ENCODE measurements at places on chromosomes 5 and 9.

- DNase-seq: no peak
Observed at GRCh38 chr5:111453747-111454146, 58.6 kb downstream of the STARD4 start.

DNA sequence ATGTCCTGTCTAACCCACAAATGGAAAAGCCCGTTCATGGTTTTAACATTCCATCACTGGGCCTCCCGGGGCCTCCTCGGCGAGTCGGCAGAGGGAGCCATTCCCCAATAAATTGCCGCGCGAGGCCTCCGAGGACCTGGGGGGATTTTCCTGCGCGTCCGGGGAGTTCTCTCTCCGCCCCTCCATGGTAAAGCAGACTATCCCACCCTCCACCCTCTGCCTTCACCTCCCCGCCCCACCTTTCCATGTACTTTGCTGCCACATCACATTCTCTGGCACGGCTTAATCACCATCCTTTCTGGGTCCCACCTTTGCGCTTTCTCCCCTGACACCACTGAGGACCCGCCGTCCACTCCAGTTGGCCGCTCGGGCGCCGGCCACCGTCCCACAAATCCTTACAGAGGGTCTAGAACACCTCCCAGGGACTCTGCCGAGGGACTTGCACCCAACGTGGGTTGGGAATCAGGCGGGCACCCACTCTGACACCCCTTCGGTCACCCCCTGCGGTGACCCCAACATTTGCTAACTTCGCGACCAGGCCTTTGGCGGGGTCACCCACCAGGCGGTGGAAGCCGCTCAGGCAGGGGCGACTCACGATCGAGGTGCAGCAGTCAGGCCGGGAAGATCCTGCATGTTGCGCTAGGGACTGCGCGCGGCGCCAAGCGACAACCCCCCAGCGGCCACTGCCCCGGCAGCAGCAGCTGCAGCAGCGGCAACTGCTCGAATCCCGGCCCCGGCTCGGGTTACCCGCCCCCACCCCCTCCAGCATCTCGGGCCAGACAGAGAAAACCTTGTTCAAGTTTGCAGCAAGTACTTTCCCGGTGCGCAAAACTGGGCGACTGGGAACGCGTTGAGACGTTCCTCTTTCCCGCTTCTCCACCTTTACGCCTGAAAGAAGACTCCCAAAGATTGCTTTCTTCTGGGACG lies at the start of gene MEGF10:
TSS of gene MEGF10 (plus strand) at position 778 of the 927 bp plus-strand sequence. CDS start 40,513 bp downstream, outside the sequence.
- peak; percentile 76 for DNase-seq

DNA sequence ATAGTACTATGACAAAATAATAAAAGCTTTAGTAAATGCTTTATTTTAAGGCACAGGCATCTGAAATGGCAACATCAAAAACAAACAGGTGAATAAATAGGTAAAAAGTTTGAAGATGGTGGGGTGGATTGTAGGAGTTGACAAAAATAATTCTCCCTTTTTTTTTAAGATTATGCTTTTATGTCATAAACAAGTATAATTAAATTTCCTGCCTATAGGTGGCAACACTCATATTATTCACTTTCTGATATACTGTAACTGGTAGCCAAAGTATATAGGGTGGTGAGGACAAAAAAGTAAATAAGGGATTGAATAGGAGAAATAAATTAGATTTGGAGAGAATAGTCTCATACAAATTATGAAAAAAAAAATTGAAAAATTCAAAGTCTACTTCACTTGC lies 120.0 kb upstream of the ACOT12 start:
- DNase-seq: no peak

DNA sequence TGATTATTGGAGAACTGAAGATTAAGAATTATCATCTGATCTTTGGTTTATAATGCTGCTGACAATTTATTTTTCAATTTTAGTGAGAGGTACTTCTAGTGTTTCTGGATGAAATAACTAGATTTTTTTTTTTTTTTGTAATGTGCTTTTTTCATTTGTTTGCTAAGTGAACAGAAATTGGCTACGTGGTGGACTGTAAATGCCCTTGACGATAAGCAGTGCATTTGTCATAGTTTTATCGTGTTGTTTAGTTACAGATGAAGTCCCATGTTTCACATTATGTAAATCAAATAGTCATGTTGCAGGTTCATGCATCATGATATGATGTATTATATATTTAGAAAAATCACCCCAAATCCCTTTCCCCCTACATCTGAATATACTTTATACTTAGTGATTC lies 81.0 kb downstream of the ADAMTS19 start:
- no peak for DNase-seq

GRCh38 chr9:88835038-88835466 lies 156.2 kb upstream of the S1PR3 start:
- no peak for DNase-seq

DNA sequence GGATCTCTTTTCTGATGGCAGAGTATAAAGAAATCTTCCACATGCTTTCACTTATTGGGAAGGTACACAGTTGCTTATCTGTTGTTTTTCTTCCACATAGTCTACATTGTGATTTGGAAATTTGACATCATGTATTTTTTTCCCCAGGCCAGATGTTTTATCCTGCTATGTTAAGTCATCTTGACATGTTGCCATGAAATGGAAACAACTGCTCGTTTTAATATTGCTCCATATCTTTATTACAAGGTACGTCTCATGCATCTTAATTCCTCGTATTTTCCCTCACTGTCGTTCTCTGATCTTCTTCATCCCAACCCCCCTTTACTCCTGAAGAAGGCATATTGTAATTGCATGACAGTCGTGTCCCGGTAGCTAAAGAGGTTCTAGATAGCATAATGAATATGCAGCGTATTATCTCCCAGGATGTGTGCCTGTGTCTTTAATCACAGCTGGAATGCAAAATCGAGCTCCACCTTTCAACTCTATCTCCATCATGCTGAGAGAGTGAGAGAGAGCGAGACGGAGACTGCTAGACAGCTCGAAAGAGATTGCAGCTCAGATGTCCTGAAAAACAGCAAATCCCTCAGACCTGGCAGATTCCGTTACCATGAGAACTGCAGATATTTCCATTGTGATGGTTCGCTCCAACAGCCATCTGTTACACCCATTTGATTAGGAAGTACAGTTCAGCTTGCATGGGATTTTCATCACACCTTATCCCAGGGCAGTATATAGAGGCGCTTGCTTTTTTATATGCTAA lies 281.7 kb downstream of the TMEM38B start:
- DNase-seq: peak; percentile 51

GRCh38 chr5:143562935-143563334 lies 159.4 kb upstream of the NR3C1 start:
- DNase-seq: no peak

- DNase-seq: no peak
Observed at GRCh38 chr9:3804103-3804502, 278.3 kb upstream of the RFX3 start.

DNA sequence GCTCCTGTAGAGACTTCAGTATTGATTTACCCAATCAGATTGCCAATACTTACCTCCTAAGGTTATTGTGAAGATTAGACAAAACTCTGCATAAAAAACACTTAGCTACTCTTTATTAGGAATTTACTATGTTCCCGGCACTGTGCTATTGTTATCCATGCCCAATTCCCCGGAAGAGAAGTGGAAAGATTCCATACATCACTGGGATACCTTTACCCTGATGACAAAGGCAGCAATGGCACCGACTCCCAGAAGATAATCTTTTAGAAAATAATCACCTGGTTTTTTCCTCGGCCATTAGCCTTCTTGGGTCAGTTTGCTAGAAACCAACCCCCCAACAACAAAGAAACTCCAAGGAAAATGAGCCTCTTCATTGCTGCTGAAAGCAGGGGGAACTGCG lies 226.0 kb downstream of the SNX18 start:
- no peak for DNase-seq

- peak; percentile 50 for DNase-seq
Observed at GRCh38 chr9:112348257-112349007, 15.0 kb upstream of the PTBP3 start.

DNA sequence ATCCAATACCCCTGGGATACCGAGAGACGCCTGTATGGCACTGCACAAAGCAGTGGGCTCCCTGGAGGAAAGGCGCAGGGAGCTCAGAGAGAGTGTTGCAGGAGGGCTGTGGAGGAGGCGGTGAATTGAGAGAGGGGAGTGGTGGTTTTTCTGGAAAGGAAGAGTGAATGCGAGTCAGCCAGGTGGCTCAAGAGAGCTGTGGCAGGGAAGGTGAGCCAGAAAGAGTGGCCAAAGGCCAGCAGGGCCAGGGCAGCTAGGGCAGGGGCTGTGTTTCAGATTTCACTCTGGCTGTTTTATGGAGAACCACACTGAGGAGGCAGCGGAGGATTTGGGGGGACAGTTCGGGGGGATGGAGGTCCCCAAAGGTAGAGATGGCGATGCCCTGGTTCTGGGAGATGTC lies 13.0 kb upstream of the DAB2IP start:
- DNase-seq: no peak

DNA sequence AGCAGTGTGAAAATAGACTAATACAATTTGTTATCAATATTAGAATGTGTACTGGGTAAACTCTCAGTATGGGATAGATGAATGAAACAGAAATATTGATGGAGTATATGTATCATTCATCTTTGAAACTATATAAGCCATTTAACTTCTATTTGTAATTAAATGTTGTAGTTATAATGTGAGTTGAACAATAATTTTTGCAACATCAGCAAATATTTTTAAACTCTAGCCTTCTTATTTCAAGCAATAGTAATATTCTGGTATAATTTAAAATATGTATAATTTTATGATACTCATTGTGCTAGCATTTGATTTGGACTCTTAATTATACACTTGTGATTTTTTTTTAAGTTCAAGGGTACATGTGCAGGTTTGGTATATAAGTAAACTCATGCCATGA lies 59.6 kb upstream of the RGMB start:
- no peak for DNase-seq

DNA sequence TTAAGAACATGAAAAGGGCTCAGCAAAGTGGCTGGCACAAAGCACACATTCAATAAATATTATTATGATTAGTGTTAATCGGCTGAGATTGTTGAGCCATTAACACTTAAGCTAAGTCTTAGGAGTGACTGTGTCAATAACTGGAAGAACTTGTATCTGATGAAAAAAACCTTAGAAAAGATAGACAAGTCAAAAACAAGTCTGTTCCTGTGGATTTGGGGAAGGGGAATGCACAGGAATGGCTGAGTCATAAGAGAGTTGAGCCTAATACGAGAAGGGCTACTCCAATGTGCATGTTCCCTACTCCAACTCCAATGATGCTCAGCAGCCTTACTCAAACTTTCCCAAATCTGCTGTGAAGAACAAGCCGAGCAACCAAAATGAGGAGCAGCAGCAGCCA lies 53.9 kb downstream of the MED27 start:
- no peak for DNase-seq

DNA sequence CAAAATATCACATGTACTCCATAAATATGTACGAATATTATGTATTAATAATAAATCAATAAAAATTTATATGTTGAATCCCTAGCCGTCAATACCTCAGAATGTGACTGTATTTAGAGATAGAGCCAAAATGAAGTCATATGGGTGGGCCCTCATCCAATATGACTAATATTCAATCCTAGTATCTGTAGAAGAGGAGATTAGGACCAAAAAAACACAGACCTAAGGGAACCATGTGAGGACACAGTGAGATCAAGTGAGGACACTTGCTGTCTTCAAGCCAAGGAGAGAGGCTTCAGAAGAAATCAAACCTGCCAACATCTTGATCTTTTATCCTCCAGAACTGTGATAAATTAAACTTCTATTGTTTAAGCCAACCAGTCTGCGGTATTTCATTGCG lies 3.7 kb upstream of the AMACR start:
- no peak for DNase-seq

GRCh38 chr9:116450378-116451139 lies 236.5 kb upstream of the TRIM32 start:
- no peak for DNase-seq

DNA sequence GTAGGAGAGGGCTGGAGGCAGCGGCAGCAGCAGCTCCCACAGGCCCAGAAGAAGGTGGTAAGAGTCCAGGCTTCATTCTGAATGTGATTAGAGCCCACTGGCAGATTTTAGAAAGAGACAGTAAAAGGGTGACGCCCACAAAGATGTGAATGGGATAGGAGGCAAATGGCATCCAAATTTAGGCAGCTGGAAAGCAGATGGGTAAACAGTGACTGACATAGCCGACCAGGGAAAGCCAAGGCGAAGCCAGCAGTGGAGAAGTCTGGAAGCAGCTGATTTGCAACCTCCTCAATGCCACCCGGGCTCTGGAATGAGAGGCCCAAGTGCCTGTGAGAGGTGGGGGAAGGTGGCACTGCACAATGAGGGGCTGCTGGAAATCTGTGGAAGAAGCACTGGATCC lies 103.3 kb downstream of the C5orf15 start:
- no peak for DNase-seq

GRCh38 chr5:101976933-101977332 lies 319.2 kb downstream of the SLCO4C1 start:
- DNase-seq: no peak

- no peak for DNase-seq
Observed at GRCh38 chr5:112965733-112966306, 10.8 kb upstream of the DCP2 start.

DNA sequence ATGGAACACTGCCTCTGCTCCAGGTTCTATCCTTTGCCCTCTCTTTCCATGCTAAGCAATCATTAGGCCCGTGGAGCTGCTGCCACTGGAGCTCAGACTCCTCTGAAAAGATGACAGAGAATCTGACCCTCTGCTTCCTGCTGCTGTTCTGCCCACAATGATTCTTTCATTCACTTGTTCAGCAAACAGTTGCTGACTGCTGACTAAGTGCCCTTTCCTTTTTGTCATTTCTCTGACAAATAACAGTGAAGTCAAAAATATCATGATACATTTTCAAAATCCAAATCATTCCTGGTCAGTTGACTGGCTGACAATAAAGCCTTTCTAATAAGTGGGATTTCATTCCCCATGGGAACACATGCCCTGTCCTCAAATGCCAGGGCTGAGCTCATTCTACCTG lies 110.1 kb downstream of the SIL1 start:
- DNase-seq: no peak

DNA sequence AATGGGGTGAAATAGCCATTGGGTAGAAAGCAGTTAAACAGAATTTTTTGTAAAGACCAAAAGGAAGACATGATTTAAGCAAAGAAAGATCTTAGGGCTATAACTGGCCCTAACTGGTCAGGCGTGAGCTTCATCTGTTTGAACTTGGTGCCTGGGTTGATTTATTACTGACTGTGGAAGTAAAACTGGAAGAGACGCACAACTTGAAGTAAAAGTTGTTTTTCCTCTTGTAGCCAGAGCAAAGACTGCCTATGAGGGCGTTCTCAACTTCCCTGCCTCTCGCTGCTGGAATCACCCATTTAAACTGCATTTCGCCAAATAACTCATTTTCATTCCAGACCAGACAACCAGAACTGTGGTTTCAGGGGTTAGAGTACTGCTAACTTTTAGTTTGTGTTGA lies 1.5 kb downstream of the THBS4 start:
- DNase-seq: no peak

GRCh38 chr5:159456722-159457465 lies 126.6 kb upstream of the IL12B start:
- DNase-seq: no peak

Data from anterior cingulate cortex (tissue), 58 donors.